Pericardium fibroblast (primary cell): ENCODE measurements at places on chromosomes 13 and 19. TPM values are rescaled to one million over a fixed set of nuclear protein-coding genes. Genes with fewer than 3 reads are reported as not detected.

The SHISA7 gene
- total RNA-seq = not detected in 2 replicates

The NLRP4 gene
- total RNA-seq = not detected in 2 replicates

The SPRED3 gene
- 0.35 and 0.51 TPM in 2 replicates for total RNA-seq

The SYDE1 gene
- total RNA-seq = 54.3 and 76.3 TPM in 2 replicates

The DPF1 gene
- 0.09 and 0.82 TPM in 2 replicates for total RNA-seq

The LAMP1 gene
- total RNA-seq = 206 and 322 TPM in 2 replicates

The TTC9B gene
- not detected in 2 replicates for total RNA-seq

The PNPLA6 gene
- total RNA-seq = 66.0 and 68.0 TPM in 2 replicates

The PGLYRP2 gene
- not detected in 2 replicates for total RNA-seq

The CCDC169 gene
- 0.23 and 3.3 TPM in 2 replicates for total RNA-seq

The CYP2A7 gene
- not detected in 2 replicates for total RNA-seq

The WTIP gene
- total RNA-seq = 28.7 and 44.1 TPM in 2 replicates

The CEACAM7 gene
- total RNA-seq = not detected in 2 replicates

The MYH14 gene
- not detected in 2 replicates for total RNA-seq

The KCNRG gene
- 0.09 and 0.70 TPM in 2 replicates for total RNA-seq

The RDH8 gene
- total RNA-seq = not detected in 2 replicates

The ZSCAN22 gene
- total RNA-seq = 1.9 and 2.0 TPM in 2 replicates

The MRPL54 gene
- total RNA-seq = 45.7 and 68.4 TPM in 2 replicates
